Colonic mucosa (tissue), 4 donors: ENCODE measurements at places on chromosomes 11 and 22.

DNA sequence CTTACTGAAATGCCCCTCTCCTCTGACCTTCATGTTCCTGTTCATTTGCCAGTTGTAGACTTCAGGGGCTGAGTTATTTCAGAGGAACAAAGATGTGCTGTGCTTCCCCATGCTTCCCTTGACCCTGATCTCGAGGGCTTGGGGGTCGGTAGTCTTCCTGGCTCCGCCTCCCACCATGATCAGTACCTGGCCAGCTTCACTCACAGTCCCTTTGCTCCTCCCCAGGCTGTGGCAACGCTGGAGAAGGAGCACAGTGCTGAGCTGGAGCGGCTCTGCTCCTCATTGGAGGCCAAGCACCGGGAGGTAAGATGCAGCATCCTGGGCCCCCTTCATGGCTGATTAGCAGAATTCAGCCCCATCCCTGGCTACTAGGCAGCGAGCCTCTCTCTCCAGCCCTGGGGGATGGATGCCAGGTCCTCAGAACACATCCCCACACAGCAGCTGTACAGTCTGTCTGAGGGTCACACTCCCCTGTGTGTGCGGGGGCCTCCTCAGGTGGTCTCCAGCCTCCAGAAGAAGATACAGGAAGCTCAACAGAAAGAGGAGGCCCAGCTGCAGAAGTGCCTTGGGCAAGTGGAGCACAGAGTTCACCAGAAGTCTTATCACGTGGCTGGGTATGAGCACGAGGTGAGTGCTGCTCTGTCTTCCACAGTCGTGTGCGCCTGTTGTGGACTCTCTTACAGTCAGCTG, 64.5 kb downstream of the CEP164 start:
- no peak for DNase-seq

- DNase-seq: peak; percentile 36
Measured at GRCh38 chr11:87740968-87741367, 434.3 kb downstream of the RAB38 start.

DNA sequence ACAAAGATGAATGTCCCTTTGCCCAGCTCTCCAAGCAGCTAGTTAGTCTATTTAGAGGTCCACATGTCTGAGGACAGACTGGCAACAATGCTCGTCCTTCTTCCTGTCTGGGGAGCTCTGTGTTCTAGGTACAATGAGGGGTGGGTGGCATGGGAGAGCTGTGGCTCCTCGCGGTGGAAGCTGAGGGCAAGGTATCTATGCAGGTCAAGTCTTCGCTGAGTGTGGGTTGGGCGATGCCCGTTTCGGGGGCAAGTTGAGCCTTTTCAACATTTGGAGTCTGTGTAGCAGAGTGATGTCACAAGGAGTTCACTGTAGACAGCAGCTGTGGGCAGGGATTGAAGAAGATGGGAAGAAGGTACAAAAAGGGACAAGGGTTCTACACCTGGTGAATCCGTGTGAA, 163.2 kb downstream of the FEZ1 start:
- DNase-seq: no peak

GRCh38 chr11:8061555-8062428, 19.2 kb upstream of the TUB start:
- no peak for DNase-seq

- DNase-seq: no peak
Measured at GRCh38 chr11:27894552-27894951, 194.3 kb upstream of the BDNF start.

DNA sequence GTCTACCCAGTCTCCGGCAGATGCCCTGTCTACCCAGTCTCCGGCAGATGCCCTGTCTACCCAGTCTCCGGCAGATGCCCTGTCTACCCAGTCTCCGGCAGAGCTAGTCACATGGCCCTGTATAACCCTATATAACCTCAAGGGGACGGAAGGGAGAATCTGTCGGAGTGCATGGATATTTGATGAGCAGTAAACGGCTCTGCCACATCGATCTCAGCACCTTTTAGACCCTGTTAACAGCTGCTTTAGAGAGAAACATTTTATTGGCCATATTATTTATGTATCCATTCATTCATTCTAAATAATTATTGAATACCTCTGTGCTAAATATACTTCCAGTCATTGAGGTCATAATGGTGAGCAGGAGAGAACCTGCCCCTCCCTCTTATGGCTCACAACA, 228.9 kb downstream of the NTM start:
- no peak for DNase-seq

DNA sequence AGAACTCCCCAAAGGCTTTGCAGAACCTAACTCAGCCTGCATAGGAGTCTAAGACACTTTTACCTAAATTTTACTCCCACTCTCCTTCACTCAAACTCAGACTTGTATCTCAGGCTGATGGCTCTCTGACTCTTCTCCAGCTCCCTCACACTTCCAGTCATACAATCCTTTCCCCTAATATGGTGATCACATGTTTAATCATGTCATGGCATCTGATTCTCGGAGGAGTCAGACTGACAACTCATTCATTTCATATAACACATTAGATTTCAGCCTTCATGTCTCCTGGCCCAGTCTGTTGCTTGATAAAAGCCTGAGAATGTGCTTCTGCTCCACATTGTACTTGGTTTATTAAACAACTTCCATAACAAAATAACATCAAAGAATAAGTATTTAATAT, 1503.9 kb upstream of the TENM4 start:
- DNase-seq: no peak

DNA sequence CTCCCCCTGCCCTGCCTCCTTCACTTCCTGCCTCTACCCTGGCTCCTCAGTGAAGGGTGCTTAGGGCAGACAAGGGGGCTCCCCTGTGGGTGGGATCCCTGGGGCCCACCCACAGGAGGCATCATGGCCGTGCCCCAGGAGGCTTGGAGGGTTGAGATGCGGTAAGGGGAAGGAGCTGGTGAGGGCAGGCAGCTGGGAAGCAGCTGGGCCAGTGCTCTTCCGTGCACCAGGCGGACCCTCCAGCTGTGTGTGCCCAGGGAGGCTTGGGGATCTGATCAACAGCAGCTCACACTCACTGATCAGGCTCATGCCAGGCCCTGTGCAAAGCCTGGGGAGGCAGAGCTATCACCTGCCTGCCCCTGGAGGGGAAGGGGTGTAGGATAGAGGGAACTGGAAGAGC, 59.3 kb upstream of the TTLL12 start:
- DNase-seq: no peak

DNA sequence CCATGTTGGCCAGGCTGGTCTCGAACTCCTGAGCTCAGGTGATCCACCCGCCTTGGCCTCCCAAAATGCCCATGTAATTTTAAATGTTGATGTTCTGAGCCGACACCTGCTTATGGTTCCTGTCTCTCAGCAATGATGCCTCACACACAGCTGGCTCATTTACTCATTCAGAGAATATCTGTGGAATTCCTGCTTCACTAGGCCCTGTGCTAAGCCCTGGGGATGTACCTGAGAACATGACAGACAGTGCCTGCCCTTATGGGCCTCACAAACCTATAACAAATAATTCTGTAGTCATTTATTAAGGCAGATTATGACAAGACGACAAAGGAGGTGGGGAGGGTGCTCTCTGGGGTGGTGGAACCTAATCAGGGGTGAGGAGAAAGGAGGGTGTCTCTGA, 93.7 kb downstream of the PRR5L start:
- no peak for DNase-seq

- DNase-seq: no peak
Measured at GRCh38 chr11:130999086-130999485, 82.8 kb upstream of the SNX19 start.

GRCh38 chr11:88016392-88017170, 158.7 kb downstream of the RAB38 start:
- DNase-seq: peak; percentile 73

- no peak for DNase-seq
Measured at GRCh38 chr11:1193326-1194230, 29.3 kb upstream of the MUC5B start.

GRCh38 chr11:131109257-131109656, 193.0 kb upstream of the SNX19 start:
- DNase-seq: no peak

DNA sequence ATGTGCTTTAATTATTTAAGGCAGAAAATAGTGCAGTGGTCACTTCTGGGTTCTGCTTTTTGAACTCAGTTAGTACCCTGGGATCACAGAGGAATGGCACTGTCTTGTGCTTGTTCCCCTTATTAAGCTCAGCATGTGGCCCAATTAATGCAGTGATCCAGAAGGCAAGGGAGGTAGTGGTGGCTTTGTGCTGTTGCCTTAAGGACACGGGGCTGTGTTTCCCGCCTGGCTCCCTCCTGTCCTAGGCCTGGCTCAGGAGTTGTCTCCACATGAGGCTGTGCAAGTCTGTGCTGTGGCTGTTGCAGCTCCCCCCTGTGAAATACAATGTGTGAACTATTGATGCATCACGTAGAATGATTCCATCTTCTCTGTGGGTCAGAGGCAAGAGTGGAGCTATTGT, 49.2 kb upstream of the CABP7 start:
- no peak for DNase-seq

DNA sequence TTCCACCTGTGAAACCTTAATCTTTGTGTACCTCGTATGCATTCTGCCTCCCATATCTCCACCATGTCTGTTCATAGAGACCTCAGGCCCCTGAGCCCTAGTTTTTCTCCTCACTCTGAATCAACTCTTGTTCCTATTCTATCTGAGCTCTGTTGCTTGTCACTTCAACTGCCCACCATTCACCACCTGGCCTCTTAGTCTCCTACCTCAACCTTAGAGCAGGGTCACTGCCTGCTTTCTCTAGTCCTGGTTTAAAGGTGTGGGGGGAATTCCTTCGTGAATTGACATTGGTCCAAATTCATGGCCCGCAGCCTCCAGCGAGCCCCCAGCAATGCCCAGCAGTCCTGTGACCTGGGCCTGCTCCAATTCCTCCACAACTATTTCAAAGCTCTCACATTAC, 39.4 kb upstream of the TUB start:
- DNase-seq: no peak

- DNase-seq: no peak
Measured at GRCh38 chr11:6061475-6061874, 30.9 kb upstream of the OR56A1 start.

DNA sequence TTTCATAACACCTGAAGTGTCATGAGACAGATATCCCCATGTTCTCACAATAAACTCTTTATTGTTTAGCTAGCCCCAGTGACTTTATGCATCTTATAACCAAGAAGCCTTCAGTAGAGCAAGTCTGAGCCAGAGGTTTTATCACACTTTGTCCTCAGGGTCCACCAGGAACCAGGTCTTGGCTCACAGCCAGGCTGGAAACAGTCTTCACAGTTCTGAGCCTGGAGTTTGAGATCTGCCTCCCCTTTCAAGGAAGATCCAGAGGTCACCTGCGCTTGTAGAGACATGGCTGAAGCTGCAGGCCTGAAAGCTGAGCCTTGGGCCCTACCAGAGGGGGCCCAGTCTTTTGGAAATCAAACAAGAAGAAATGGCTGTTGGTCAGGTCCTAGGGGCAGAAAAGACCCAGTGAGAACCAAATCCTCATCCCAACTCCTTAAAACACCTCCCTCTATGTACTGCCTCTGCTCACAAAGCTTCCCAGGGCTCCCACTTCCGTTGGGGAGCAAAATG, 3.5 kb downstream of the RRP8 start:
- DNase-seq: peak; percentile 20

- DNase-seq: no peak
Measured at GRCh38 chr11:134407321-134407828, 4.7 kb downstream of the B3GAT1 start.

DNA sequence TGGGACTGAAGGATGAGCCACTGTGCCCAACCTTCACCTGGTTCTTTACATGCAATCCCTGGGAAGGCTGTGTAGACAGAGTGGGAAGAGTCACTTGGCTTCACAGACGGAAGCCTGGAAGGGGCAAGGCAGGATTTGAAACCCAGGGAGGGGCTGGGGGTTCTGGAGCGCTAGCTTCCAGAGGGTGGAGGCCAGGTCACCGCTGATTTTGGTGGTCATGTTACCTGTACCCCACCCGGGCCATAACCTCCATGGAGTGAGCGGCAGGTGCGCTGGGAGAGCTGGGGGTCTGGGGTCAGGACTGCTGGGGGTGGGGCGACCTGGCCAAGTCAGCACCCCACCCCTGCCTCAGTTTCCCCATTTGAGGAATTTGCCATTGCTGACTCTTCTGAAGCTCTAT, 38.3 kb downstream of the PDGFB start:
- DNase-seq: no peak

GRCh38 chr11:17021511-17021910, 7.3 kb upstream of the PLEKHA7 start:
- no peak for DNase-seq

DNA sequence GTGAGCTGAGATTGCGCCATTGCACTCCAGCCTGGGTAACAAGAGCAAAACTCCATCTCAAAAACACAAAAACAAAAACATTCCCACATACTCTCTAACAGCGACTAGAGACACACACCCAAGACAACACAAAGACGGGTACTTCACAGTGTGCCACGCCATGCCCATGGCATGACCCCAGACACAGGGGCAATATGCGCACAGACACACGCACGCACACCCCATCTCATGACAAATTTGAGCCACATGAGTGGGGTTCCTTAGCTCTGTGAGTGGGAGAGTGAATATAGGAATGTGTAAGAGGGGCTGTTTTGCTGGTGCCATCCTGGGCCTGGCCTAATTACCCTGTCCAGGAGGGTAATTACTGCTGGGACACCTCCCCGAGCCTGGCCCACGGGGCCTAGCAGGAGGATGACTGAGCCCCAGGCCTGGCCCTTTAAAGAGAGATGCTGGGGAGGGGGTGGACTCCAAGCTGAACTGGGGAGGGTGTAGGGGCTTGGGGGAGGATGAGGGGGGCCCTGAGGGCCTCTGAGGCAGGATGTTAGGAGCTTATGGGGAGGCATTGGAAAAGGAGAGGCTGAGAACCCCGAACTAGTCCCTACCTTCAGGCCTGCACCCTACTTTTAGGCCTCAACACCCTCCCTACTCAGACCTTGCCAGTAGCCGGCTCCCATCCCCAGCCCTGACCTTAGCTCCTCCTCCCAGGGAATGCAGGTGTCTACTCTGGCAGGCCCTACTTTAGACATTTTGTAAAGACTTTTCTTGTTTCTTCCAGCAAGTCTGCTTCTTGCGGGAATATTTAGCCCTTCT, 1.5 kb downstream of the LTBP3 start:
- DNase-seq: no peak

- peak; percentile 64 for DNase-seq
Measured at GRCh38 chr22:41557401-41558240, 3.2 kb upstream of the CSDC2 start.

- no peak for DNase-seq
Measured at GRCh38 chr22:48891688-48892577, 935.7 kb downstream of the BRD1 start.

- no peak for DNase-seq
Measured at GRCh38 chr11:100719362-100719761, 32.3 kb downstream of the ARHGAP42 start.

DNA sequence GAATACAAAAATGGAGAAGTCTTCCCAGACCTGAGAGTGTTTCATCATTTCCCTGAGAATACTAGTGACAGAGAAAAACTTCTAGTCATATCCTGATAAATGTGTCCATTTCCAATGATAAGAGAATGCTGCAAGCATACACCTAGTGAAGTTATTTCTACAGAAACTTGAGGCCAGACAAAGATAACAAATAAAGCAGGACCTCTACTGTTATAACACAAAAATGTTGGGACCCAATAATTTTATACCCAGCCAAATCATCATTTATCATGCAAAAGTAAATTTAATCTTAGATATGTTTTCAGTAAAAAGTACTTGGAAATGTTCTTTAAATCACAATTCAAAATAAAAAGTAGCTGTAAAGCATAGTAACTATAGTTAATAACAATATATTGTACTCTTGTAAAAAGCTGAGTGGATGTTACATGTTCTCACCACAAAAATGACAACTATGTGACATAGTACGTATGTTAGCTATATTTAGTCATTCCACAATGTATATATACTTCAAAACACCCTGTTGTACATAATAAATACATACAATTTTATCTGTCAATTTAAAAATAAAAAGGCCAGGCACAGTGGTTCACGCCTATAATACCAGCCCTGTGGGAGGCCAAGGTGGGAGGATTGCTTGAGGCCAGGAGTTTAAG, 12.6 kb downstream of the RRAS2 start:
- DNase-seq: no peak
